Fibroblast of lung (primary cell): ENCODE measurements at places on chromosomes 11 and 22.

DNA sequence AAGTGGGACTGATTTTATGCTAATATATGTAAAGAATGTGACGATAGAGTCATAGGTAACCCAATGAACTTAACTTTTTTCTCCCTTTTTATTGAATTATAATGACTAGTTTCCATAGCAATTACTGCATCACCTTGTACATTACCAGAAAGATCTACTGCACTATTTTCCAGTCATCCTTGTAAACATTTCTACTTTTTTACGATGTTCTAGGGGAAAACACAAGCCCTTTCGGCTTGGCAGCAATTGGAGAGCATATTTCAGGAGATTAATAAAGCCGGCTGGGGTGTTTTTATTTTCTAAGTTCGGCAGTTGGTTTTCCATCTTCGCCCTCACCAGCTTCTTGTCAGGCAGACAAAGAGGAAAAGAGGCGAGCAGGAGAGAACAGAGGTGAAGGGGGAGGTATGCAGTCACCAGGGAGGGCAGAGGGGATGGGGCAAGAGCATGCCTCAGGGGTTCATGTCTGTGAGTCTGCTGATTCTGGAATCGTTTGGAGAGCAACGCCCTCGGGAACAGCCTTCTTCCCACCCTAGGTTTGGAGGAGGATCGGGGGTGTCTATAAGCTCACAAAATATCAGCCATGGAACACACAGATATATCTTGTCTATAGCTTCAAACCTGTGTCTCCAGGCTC lies 476.4 kb downstream of the MIAT start:
- DNase-seq = no peak

GRCh38 chr11:9754010-9754471 lies 90.2 kb downstream of the SWAP70 start:
- no peak for DNase-seq

DNA sequence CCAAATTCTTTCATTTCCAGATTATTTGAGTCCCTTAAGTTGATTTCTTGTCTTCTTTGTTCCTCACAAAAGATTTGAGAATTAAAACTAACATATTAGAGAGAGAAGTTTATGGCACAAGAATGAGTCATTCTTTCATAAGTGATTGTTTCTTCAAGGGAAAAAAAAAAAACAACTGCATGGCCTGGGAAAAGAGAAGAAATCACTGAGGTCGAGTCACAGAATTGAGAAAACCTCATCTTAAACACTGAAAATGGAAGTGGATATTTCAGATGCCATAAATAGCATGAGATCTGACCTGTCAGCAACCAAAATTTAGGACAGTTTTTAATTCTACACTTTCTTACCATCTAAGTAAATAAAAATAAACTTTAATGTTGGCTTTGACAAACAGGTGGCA lies 87.2 kb downstream of the CWF19L2 start:
- peak; percentile 43 for DNase-seq

DNA sequence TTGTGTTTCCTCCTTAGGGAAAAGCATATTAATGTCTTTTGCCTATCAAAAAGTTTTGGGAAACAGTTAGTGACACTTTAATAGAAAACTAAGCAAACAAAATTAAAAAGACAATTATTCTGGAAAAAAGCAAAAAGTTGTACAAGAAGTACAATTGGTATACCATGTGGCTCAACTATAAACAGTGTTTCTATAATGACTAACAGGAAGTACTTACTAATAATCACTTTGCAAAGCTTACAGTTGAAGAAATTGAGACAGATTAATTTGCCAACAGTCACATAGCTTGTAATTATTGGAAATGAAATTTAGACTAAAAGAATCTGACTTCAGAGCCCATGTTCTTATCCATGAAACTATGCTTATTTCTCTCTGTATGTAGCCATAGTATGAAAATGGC lies 24.7 kb downstream of the PPME1 start:
- DNase-seq = peak; percentile 10

DNA sequence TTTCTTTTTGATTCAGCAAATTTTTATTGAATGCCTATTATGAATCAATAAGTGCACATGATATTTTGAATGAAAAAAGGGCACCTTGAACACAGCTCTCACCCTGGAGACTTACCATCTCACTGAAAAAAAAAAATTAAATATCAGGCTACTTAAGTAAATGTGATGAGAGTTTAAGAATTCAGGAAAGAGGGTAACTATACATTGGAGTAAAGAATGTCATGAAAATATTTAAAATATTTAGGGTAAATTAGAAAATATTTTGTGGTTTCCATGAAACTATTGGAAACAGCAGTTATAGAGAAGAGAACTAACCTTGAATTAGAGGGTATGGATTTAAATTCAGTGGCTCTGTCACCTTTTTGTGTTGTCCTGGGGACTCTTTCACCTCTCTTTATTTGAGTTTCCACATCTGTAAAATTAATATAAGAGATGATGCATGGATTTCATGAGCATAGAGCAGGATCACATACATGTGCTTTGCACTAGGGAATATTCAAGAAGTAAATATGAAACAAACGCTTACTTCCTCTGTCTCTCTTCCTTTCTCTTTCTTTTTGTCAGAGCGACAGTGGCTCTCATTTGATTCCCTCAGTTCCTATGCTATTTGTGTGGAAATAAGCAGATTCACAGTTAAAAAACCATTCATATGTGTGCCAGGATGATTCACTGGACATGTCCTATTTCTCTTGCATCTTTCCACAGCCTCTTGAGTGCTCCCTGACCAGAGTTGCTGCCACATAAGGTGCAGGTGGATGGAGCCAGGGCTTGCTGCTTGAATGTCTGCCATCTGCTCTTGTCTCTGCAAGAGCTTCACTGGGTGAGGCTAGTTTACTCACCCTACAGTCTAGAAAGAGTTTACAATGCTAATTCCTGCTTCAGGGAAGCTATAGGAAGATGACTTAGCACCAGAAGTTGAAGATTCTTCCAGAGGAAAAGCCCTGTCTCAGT lies 533.1 kb downstream of the ETS1 start:
- peak; percentile 70 for DNase-seq

GRCh38 chr11:128767591-128768001 lies 73.7 kb downstream of the FLI1 start:
- peak; percentile 80 for DNase-seq

- peak; percentile 47 for DNase-seq
These were observed 40.5 kb downstream of the GGTLC2 start for GRCh38 chr22:22684580-22685561.

- peak; percentile 67 for DNase-seq
These were observed 3.6 kb upstream of the PHLDA2 start for GRCh38 chr11:2932850-2933251.

DNA sequence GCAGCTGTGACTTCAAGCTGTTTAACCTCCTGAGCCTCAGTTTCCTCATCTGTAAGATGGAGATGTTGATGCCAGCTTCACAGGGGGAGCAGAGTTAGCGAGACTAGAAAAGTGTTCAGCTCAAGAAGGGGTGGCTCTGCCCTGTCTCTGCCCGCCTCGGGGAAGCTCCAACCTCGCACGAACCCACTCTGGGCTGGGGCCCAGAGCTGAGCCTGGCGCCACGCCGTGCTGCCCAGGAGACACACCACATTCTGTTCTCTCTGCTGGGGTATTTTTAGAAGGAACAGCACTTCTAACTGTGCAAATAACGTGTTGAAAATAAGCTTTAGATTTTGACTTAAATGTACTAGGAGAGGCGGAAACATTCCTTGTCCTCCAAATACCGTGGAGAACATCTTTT lies 74.1 kb downstream of the PHF21B start:
- no peak for DNase-seq

- DNase-seq = no peak
These were observed 35.3 kb upstream of the EP300 start for GRCh38 chr22:41057076-41057475.

GRCh38 chr22:43819931-43820640 lies 8.0 kb upstream of the EFCAB6 start:
- no peak for DNase-seq

- no peak for DNase-seq
These were observed 137.5 kb downstream of the CHST1 start for GRCh38 chr11:45527898-45528297.

DNA sequence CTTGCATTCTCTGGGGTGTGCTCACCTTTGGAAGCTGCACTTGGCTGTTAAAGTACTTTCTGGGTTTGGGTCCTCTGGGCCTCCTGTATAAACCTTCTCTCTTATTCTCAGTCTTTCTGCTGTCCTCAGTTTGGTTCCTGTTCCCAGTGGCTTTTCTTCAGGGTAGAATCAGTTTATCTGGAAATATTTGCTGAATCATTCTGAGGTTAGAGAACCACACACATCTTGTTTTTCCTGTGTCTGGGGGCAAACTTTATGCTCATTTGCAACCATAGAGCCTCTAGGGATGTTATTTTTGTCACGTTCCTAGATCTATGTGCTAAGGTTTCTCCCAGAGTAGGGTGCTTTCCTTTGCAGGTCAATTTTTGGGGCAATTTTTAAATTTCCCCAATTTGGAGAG lies 224.3 kb upstream of the C11orf87 start:
- no peak for DNase-seq

DNA sequence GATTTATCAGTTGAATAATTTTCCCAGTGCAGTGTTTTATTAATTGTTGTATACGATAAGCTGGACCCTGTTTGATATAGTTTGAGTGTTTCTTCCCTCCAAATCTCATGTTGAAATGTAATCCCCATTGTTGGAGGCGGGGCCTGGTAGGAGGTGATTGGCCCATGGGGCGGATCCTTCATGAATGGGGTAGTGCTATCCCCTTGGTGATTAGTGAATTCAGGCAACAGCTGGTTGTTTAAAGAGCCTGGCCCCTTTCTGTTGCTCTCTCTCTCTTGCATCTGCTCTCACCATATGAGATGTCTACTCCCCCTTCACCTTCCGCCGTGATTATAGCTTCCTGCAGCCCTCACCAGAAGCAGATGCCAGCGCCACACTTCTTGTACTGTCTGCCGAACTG lies 1.5 kb downstream of the OR5A1 start:
- no peak for DNase-seq

- DNase-seq = no peak
These were observed 157.6 kb downstream of the RAB38 start for GRCh38 chr11:88017666-88018065.

DNA sequence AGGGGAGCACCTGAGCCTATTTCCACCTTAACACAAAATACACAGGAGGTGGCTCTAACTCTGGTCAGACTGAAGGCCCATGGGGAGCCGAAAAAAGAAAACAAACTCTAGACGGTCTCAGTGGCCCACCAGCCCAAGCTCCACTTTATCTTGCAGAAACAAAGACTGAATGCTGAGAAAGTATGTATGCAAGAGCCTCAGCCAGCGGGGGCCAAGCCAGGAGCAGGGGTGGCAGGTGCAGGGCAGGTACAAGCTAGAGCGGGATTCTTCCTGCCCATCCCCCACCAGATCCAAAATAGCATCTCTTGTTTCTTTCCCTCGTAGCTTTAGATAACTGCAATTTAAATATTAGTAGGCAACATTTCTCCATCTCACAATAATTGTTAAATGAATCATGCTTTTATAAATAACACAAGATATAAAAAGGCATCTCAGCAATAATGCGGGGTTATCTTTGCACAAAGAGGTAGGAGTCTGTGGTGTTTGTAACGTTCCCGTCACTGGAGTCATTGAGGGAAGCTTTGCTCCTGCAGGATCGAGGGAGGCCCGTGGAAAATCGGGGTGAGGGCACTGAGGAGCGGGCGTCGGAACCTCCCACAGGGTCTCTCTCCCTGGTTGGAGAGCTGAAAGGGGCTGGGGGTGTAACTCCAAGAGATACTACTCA lies 418.0 kb downstream of the SHANK2 start:
- no peak for DNase-seq

- DNase-seq = no peak
These were observed 351.0 kb upstream of the B3GAT1 start for GRCh38 chr11:134763030-134763388.

GRCh38 chr11:94303966-94304958 lies at the start of gene IZUMO1R:
Gene IZUMO1R, plus strand, starts transcription at chr11:94304580. Its CDS starts 1,057 bp downstream, at chr11:94305637.
- peak; percentile 18 for DNase-seq

DNA sequence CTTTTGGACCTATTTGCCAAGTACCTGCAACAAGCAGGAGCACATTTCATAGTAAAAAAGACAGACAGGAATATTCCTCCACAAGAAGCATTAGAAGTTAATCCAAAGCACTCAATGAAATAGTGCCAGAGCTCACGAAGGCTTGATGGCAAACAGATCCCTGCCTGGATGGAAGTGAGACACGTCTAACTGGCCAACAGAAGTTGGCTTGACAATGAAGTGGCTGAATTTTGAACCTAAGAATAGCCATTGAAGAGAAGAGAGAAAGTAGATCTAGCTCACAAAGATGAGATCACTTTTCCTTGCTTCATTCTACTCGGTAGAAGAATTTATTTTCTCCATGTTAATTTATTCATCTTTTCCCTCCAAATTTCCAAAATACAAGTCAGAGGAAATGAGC lies 30.6 kb upstream of the APOA1 start:
- DNase-seq = no peak

DNA sequence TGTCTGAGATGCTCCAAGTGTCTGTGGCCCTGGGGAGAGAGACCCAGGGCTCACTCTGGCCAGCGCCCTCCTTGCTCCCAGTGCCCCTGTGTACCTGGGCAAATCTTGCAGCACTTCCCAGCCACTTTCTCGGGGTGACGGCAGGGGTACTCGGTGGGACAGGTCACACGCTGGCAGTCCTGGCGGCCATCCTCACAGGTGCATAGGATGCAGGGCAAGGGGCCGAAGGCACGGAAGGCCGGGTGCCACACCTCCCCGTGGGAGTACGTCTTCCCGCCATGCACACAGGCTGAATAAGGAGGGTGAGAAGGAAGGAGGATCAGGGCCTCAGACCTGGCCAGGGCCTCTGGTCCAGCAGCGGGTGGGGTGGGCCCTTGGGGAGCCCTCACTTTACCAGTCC lies 28.0 kb downstream of the CHRDL2 start:
- DNase-seq = no peak

DNA sequence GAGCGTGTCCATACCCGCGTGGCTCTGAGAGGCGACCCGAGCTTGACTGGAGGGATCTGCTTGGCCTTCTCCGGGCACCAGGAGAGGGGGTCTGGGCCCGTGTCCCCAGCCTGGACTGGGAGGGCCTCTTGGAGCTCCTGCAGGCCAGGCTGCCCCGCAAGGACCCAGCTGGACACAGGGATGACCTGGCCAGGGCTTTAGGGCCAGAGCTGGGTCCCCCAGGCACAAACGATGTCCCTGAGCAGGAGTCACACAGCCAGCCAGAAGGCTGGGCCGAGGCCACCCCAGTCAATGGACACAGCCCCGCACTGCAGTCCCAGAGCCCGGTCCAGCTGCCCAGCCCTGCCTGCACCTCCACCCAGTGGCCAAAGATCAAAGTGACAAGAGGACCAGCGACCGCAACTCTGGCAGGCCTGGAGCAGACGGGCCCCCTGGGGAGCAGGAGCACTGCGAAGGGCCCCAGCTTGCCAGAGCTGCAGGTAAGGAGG lies 38.2 kb downstream of the TRIOBP start:
- no peak for DNase-seq

DNA sequence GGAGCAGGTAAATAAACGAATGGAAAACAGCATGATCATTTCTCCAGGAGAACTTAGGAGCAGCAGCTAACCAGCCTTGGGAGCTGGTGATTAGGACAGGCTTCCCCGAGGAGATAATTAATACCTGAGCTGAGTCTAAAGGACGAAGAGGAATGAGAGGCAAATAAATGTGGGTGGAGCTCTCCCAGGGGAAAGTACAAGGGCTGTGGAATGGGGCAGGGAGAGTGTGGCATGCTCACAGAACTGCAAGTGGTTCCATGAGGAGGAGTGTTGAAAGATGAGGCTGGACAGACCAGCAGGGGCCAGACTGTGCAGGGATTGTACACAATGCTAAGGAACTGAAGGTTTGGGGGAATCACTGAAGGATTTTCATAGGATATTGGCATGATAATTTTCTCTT lies 14.2 kb upstream of the TLCD5 start:
- no peak for DNase-seq
